ENCODE measurements at places on chromosomes 16 and 17.

DNA sequence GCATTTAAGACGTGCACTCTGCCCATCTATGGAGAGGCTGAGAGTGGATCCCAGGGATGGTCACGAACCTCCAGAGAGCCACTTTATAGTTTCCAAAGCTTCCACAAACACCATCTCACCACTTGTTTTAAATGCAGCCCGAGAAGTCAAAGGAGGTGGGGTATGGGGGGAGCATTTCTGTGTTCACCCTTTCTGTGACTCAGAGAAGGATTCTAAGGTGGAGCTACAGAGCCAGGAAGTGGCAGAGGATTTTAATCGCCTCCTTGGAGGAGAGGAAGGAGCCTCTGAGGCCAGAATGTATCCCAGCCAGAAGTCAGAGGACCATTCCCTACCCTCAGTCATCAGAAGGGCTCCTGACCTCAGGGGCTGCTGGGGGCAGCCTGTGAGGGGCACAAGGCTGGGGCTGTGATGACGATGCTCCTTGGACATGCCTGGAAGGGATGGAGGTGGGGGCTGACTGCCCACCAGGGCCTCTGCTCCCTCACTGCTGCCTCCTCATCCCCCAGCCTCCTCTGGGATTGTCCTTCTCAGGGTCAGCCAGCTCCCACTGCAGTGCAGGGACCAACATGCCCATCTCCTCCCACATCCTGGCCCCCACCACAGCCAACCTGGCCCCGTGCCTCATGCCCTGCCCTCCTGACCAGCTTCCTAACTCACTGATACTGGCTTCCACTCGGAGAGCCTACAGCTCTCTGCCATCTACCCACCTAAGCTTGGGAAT, 2.8 kb downstream of the XYLT2 start:
- no peak for DNase-seq

GRCh38 chr17:34370997-34371395, 8.0 kb upstream of the CCL1 start:
- DNase-seq = no peak

- DNase-seq = no peak
Observed at GRCh38 chr16:13492046-13492445, 427.9 kb upstream of the ERCC4 start.

DNA sequence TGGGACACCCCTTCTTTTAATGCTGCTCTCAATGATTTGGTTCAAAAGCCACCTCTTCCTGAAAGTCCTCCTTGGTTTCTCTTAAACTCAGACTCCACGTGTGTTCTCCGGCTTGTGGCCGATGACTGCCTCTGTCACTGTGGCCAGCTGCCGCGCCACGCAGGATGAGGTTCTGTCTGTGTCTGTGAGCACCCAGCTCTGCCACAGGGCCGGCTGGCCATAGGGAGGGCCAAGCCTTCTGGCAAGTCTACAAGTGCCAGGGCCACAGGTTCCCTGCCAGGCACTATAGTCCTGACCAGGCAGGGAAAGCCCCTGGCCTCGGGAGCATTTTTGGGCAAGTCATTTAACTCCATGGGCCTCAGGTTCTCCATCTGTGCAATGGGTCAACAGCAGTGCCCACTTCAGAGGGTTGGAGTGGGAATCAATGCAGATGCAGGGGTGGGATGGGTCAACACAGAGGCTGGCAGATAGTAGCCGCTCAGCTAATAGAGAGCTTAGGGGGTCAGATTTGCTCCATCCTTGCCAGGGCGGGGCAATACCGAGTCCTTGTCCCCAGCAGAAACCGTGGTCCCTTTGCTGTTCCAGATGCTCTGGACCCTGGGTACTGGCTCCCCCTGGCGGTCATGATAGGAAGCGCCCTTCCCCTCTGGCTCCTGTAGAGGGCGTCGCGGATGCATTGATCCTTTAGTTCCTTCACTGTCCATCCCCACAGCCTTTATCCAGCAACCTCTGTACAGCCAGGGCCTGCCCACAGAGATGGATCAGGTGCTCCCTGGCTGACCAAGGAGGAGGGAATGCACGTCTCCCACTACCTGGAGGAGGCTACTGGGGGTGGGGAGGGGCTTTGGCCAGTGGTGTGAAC, 19.3 kb upstream of the ADGRG3 start:
- DNase-seq = peak; percentile 71

GRCh38 chr17:28547623-28548416, 4.6 kb downstream of the UNC119 start:
- peak; percentile 43 for DNase-seq

- no peak for DNase-seq
Observed at GRCh38 chr16:46785076-46785845, 37.1 kb upstream of the MYLK3 start.

GRCh38 chr17:79115487-79115886, 40.9 kb downstream of the ENGASE start:
- DNase-seq = no peak

DNA sequence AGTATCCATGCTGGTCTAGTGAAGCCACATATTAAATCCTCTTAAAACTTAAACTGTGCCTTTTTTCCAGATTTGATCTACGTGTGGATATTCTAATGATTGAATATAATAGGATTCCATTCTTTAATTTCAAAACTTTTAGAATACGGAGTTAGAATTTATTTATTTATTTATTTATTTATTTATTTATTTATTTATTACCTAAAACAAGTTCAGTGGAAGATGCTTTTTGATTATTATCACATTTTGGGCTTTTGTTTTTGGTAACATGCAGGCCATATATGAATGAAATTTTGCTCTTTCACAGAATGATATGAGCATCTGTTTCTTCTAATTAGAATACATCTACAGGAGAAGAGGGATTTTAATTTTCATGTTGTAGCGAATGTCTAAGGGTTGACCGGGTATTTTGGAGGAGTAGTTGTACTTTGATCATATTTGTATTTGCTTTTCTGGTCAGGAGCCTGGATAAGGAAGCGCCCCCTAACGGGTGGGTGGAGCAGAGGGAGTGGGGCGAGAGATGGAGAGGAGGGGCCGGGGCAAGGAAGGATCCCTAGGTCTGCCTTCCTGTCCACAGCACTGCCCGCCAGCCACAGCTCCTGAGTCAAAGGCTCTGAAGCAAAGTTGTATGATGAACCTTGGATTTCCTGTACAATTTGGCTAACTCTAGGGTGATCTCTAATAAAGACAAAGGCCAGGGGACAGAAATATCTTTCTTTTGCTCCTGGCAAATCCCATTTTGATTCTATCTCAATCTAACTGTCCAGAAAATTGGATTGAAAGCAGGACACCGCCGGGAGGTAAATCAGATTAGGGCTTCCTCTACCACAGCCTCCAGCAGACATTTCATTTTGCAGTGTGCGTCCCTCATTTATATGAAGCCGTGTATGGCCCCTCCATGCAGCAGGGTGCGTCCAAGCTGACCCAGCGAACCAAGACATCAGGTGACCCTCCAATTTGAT, 149.1 kb downstream of the PRKCA start:
- DNase-seq = no peak

GRCh38 chr16:55294931-55295342, 29.1 kb upstream of the IRX6 start:
- no peak for DNase-seq

DNA sequence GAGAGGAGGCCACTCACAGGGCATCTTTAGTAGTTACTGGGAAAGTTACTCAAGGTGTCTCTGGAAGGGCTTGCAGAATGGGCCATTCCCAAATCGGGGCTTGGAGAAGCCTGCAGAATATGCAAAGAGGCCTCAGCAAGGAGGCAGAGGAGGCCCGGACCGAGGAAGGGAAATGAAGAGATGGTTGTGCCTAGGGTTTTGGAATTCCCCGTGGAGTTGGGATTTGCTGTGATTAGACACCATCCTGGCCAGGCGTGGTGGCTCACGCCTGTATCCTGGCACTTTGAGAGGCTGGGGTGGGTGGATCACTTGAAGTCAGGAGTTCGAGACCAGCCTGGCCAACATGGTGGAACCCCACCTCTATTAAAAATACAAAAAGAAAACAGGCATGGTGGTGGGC, 193.0 kb downstream of the IRF8 start:
- DNase-seq = no peak

- no peak for DNase-seq
Observed at GRCh38 chr17:74478420-74479100, 12.1 kb downstream of the CD300A start.

DNA sequence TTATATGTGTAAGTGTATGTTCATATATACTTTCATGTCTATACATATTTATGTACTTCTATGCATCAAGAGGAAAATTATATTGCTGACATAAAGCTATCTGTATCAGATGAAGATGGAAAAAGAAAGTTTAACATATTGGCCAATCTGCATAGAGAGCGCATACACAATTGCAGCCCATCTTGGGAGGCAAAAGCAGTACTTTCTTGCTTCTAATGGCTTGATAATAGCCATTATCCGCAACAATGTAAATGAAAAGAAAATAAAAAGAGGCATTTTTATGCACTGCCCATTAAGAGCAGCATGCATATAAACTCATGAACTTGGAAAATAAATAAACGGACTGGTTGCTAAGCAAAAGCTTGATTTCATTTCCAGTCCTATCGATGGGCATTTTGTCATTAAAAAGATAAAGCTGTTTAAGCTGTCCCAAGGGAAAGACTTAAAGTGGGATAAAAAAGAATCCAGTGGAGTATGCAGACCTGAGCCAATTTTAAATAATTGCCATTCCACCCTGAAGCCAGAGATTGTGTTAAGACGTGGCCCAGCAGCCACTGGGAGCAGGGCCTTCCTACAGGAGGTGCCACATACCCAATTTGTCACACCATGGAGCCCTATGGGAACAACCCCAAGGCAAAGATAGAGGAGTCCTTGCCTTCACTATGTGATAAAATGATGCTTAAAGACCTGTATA, 183.6 kb upstream of the CDH11 start:
- DNase-seq = no peak

DNA sequence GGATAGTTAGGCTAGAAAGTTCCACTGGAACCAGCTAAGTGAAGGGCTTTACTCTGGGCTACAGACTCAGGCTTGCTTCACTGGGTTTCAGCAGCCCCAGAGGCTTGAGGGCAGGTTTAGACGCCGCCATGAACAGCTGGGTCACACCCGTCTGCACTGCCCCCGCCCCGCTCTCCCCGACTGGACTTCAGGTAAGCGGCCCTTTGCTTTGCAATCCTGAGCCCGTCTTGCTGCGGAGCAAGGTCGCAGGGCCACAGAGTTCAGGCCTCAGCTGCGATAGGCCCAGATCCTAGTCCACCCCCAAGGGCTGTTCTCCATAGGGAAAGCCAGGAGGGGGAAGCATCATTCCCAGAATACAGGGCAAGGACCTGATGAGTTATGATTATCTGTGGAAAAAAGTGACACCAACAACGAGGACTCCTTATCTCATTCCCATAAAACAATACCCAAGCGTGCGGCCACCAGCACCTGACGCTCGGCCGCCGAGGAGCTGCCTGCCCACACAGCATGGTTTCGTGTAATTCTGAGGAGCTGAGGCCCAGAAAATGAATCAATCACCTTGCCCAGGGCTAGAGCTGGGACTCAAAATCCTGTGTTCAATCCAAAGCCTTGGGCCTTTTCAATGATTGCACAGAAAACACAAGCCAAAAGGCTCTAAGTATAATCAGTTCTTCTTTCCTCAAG, 20.4 kb downstream of the MEAK7 start:
- no peak for DNase-seq

- no peak for DNase-seq
Observed at GRCh38 chr17:30210901-30211300, 24.6 kb downstream of the SLC6A4 start.

DNA sequence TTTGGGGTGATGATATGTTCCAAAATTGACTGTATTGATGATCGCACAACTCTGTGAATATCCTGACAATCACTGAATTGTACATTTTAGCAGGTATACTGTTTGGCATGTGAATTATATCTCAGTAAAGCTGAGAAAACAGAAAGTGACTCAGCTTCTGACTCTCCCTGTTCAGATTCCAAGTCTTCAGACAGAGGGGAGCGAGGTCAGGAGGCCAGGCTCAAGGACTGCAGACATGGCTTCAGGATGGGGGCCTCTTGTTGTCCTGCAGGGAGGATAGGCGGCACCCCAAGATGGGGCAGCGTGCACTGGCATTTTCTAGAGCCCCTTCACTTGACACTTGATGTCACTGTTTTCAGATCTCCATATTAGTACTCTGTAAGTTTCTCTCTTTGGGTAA, 45.6 kb downstream of the KNOP1 start:
- no peak for DNase-seq

DNA sequence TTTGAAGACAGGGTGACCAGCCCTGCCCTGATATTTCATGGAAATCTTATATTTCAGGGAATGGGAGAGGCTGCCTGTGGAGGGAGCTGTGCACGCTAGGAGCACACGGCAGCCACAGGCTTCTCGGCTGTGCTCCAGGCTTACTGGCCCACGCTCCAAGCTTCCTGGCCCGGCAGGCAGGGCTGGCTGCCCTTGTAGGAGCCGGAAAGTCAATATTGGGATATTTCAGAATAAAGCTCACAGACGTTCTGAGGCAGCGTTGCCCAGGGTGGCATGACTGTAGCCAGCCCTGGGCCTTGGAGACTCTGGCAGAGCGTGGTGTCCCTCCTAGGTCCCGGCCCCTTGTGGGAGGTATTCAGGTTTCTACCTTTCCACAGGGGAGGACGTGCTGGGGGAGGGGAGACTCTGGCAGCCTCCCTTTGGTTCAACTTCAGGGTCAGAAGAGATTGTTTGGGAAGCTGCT, 95.6 kb downstream of the NPIPB11 start:
- DNase-seq = no peak

- no peak for DNase-seq
Observed at GRCh38 chr17:42068979-42069378, 18.6 kb upstream of the C17orf113 start.

GRCh38 chr17:72125742-72126141, 4.9 kb downstream of the SOX9 start:
- DNase-seq = no peak

DNA sequence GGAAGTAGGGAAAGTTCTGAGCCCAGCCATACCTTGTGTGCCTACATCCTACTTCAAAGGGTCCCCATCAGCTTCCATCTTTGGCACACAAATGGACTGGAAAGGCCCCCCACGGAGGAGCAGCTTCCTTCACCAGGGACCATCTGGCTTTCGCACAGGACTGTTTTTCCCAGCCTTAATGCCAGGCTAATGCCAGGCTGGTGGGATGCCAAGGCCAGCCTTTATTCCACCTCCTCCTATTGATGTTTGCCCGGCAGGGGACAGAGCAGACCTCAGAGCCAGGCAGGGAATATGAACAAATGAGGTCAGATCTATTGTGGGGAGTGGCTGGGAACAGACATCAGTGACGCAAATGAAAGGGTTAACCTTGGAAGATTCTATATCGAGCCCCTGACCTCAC, 5.7 kb downstream of the GPR179 start:
- no peak for DNase-seq

DNA sequence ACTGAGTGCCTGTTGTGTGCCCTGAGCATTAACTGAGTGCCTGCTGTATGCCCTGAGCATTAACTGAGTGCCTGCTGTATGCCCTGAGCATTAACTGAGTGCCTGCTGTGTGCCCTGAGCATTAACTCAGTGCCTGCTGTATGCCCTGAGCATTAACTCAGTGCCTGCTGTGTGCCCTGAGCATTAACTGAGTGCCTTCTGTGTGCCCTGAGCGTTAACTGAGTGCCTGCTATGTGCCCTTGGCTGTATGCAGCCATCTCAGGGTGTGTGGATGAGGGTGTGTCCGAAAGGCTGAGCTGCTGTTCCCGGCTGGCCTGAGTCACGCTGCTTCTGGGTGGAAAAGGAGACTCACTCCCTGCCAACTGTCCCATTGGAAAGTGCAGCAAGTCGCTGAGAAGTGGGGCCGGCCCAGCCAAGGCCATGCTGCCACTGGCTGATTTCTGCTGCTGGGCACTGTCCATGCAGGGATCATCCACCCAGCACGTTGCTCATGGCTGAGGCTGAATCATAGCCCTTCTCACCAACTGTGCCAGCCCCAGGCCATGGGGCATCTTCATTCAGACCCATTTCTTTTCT, 113.8 kb downstream of the OR1D5 start:
- DNase-seq = no peak

Measured in hindlimb muscle (tissue), 1 donor.